ENCODE measurements at places on chromosomes 13 and 19.

DNA sequence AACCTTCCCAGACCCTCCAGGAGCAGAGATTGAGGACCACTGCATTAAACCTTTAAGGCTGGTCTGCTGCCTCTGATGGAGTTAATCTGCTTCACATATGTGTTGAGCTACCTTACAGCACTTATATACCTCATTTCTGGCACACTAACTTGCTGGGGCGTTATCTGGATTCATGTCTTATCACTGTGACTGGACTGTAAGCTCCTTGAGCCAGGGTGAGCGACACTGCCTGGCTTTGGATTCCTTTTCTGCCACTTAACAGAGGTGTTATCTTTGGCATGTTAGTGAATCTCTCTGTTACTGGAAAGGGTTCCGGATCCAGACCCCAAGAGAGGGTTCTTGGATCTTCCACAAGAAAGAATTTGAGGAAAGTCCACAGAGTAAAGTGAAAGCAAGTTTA is 69.8 kb upstream of the RGCC start:
- no peak for DNase-seq

DNA sequence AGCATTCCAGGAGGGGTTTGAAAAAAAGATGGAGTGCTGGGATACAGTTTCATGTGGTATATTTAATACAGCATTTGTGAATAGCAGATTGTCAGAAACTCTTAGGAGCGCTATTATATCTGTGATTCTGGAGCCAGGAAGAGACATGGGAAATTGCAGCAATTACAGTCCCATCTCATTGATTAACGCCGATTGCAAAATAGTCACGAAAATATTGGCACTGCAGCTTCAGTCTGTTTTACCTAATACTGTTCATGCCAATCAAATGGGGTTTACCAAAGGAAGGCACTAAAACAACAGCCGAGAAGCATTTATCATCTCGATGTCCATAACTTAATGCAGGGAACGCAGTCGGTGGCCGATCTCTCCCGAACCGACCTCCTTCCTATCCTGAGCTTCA is 295.8 kb downstream of the TEX29 start:
- no peak for DNase-seq

DNA sequence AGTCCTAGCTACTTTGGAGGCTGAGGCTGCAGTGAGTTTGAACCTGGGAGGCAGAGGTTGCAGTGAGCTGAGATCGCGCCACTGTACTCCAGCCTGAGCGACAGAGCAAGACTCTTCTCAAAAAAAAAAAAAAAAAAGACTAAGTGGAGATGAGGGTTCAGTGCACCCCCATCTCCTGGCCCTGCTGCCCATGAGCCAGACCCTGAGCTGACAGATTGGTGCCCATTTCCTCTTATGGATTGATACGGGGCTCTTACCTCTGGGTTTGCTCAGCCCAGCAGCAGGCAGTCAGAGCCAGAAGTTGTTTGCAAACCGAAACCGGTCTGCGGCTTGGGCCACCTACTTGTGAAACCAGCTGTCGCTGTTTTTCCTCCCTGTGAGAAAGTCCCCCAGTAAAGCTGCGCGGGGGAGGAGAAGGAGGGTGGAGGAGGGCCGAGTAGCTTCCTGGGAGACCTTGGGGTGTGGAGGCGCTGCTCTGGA is 36.9 kb downstream of the ARRDC2 start:
- DNase-seq = peak; percentile 79

DNA sequence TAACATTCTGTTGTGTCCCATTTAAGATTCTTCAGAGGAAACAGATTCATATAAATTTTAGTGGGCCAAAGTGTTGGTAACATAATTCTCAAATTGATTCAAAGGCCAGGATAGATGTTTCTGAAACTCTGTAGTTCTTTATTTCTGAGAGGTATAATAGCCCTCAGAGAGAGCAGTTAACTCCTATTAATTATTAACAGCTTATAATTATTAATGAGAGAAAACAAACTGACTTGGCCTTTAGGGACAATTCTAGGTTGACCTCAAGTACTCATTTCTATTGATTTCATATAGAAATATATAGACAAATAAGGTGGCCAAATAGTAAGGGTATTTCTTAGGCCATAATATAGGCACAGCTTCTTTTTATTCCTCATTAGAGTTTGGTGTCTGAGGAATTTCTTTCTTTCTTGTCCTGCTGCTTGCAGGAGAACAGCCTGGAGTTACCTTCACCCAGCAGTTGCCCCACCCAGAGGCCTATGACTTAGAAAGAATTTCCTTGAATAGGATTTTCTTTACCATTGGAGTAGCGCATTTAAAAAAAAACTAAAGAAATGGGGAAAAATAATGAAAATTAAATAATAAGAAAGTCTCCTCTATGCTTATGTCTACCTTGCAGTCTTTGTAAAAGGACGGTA is 1430.1 kb upstream of the SPRY2 start:
- DNase-seq = no peak

- no peak for DNase-seq
These were observed 126.2 kb downstream of the LMO7 start for GRCh38 chr13:75762076-75762937.

All from Ammon's horn (tissue), 1 donor.